ENCODE measurements at places on chromosomes 5 and 9.

GRCh38 chr5:60196385-60197113, 303.0 kb upstream of the PDE4D start:
- DNase-seq, result no peak

- no peak for DNase-seq
These were observed 175.2 kb downstream of the CACNA1B start for GRCh38 chr9:138052635-138053320.

DNA sequence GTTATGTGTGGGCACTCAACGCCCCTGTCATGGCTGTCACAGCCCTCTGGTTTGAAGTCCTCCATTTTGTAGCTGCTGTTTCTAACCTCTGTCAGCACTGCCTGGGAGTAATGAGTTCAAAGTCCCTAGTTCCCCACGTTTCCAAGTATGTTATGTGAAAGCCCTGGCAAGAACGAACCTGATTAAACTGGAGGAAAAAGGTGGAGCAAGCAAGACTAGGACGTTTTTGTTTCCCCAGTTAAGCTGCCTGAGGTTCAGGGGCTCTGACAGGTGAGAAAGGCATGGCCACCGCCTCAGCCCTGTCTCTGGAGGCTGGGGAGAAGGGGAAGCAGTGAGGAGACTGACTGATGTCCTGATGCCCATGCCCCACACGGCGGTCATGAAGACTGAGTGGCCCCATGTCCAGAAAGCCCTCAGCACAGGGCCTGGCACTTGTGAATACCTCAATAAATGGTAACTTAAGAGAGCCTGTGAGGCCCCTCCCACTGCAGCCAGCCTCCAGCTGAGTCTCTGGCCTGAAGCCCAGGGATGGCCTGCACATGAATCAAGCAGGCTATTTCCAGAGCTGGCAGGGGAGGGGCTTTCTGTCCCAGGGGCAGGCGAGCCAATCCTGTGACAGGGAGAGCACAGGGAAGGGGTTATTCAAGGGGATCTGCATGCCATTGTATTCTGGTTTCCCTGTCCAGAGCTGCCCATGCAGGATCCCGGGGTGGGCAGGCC, 61.8 kb downstream of the PFDN1 start:
- no peak for DNase-seq

DNA sequence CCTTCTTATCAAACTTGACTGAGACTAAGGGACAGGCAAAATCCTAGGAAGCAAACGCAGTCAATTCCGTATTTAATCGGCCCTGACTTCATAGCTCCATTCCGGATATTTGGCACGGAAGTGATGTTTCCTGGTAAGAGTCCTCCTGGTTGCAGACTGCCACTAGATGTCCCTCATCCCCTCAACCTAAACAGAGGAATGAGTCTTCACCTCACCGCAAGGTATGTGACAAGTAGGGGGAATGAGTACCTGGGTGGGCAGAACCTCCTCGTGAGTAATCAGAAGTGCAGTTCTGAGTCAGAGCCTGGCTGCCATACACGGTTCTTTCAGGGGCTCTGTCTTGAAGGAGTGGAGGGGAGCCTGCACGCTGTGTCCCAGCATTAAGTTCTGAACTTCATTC, 173.6 kb downstream of the MUSK start:
- DNase-seq, result no peak

GRCh38 chr5:113513384-113514288, at the start of gene YTHDC2:
Gene YTHDC2, plus strand, starts transcription at chr5:113513694. Its CDS starts 202 bp downstream, at chr5:113513896.
- DNase-seq, result peak; percentile 76

DNA sequence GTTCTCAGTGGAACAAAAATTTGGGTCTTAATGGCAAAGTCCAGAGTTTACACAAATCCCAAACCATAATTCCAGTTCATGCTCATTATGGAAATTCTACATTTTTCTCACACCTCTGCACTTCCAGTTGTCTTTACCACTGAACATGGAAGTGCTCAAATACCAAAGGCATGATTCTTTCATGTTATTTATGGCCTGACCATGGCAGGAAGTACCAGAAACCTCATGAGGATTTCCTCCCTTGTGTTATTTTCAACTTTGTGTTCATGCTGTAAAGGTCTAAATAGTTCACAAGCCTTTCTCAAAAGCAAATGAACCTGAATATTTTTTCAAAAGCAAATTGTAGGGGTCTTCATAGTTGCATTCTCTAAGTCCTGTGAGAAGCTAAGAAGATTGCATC, 82.0 kb upstream of the ITGA1 start:
- DNase-seq, result no peak

GRCh38 chr5:126469536-126470316, 46.5 kb downstream of the GRAMD2B start:
- no peak for DNase-seq

- no peak for DNase-seq
These were observed 31.1 kb downstream of the OR2K2 start for GRCh38 chr9:111298731-111299598.

DNA sequence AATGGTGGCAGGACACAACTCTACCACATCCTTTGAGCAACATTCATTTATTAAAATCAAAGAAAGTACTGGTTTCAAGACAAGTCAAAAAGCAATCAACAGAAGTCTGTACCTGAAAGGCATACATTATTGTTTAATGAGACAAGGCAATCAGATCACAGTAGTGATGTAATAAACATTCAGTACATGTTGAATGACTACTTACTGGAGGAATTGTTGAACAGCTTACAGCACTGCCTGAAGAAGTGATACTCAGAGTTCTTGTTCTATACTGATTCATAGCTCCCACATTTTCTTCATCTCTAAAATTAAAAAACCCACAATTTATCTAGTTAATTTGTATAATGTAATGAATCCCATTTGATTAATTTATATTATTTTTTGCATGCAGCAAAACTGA, 18.2 kb downstream of the RIOK2 start:
- DNase-seq, result no peak

DNA sequence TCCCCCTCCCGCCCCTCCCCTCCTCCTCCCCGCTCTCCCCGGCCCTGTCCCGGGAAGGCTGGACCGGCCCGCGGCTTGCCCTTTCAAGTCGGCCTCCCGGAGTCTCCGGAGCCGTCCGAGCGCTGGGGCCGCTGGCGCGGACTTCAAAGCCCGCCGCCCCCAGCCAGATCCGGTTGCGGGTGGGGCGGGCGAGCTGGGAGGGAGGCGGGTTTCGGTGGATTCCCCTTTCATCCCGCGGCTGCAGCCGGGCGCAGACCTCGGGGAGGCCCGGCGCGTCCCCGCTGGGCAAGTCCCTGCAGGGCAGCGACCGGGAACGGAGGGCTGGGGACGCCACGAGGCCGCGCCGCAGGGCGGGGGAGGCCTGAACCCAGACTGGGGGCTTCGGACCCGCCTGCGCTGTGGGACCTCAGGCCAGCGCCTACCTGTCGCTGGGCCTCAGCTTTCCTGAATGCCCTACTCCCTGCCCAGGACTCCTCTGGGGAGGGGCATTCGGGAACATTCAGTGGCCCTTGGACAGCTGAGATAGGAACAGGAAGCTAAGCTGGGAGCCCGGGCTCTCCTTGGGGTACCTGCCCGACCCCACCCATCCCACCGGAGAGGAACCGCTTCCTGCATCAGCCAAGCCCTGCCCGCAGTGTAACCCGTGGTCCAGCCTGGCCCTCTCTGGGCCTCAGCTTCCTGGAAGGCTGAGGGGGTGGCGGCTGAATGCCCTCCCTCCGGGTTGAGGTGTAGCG, 23.4 kb downstream of the C9orf50 start:
- no peak for DNase-seq

- no peak for DNase-seq
These were observed 185.8 kb downstream of the CDK5RAP2 start for GRCh38 chr9:120394058-120394669.

DNA sequence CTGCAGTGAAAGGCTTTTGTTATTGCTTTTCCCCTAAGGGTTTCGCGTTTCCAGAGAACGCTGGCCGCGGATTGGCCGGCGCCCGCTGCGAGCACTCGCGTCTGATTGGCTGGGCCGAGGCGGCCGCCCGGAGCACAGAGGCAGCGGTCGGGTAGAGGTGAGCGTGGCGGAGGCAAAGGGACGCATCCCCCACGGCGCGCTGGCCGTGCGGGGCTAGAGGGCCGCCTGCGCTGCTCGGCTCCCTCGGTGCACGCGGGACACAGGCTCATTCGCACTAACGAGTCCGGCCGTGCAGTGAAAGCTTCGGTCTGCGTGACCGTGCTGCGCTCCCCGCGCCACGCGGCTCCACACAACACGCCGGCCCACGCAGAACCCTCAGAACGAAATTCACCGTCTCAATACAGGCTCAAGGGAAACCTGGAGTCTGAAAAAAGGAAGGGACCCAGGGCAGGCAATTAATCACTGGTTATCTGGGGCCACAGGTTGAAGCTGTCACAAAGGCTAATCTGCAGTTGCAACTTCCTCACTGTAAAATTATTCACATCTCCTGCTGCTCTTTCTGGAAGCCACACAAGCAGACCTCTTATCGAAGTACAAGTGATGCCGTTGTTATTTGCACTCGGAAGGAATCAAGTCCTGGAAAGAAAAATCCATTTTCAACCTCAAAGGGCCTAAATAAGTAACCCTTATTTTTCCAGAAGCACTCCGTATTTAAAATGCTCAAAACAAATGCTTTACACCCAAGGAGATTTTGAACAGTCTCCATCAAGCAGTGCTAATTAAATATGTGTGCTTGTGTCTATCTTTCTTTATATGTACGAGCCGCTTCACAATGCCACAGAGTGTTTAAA, 94.6 kb downstream of the ZNF608 start:
- DNase-seq, result no peak

- DNase-seq, result no peak
These were observed 513.6 kb downstream of the SLCO4C1 start for GRCh38 chr5:101782352-101783103.

DNA sequence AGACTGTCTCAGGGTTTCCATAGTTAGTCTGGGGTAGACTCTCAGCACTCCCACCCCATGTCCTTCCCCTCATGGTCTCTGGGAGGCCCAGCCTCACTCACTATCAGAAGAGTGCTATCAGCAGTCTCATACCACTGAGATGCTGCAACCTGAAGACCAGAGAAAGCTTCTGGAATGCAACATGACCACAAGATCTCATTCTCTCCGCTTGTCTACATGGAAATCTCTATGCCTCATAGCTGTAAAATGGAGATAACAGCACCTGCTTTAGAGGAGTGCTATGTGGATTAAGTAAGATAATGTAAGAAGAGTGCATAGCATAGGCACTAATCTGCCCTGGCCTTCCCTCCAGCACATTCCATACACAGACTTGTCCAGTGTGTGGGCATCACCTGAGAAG, 47.0 kb upstream of the ZNF169 start:
- DNase-seq, result no peak

- no peak for DNase-seq
These were observed 13.4 kb downstream of the PRRX2 start for GRCh38 chr9:129678844-129679243.

DNA sequence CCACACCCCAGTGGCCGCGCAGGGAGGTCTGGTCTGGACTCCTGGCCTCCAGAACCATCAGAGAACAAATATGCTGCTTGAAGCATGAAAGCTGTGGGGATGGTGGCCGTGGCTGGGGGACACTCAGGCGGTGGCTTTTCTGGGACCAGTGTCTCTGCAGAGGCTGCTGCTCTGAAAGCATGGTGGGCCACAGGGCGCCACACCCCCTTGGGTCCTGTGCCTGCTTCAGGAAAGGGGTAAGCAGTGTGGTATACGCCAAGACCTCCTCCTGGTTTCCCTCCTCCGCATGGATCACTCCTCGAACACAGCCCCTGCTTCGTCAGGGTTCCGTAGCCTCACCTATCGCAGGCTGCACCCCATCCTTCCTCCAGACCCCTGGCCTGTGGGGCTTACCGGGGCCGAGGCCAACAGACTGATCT, 19.7 kb upstream of the TERT start:
- no peak for DNase-seq

GRCh38 chr9:86486891-86487837, 133.0 kb upstream of the TUT7 start:
- no peak for DNase-seq

GRCh38 chr5:73630765-73631164, 4.8 kb downstream of the ARHGEF28 start:
- DNase-seq, result no peak

GRCh38 chr9:88106492-88106891, 31.8 kb downstream of the SPATA31C2 start:
- DNase-seq, result no peak

GRCh38 chr5:107682533-107682932, 11.8 kb upstream of the EFNA5 start:
- DNase-seq, result no peak

DNA sequence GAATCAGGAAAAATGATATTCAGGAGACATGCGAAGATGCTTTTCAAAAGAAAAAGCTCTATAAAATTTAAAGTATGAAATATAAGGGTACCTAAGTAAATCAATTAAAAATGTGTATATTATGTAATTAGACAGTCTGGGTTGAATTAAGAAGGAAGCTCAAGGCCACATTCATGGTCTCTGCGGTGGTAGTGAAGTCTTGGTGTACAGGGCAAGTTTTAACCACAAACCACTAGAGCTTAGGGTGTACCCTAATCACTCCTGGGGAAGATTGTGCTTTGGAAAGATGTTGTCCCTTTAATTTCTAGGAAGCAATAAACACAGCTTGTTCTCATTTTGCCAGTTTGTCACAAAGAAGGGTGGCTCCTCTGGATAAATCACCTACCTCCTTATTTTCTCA, 287.2 kb upstream of the ZNF608 start:
- DNase-seq, result no peak

DNA sequence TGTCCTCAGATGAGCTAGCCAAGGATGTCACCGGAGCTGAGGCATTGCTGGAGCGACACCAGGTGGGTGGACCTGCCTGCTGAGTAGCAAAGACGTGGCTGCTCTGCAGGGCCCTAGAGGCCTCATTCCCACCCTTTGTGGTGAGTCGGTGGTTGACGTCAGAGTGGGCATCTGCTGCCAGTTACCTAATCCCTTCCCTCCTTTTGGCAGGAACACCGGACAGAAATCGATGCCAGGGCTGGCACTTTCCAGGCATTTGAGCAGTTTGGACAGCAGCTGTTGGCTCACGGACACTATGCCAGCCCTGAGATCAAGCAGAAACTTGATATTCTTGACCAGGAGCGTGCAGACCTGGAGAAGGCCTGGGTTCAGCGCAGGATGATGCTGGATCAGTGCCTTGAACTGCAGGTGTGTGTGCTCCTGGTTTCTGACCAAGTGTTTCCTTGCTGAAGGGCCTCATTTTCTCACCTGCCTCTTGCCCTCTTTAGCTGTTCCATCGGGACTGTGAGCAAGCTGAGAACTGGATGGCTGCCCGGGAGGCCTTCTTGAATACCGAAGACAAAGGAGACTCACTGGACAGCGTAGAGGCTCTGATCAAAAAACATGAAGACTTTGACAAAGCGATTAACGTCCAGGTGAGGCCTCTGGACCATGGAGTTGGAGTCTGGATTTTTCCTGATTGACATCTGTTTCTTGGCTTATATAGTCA, 48.9 kb downstream of the DYNC2I2 start:
- no peak for DNase-seq

All from stimulated activated CD4-positive, alpha-beta T cell treated with anti-CD3 and anti-CD28 coated beads, TNF-alpha, amount 100 ng/mL, for 4 hours (primary cell).